LHCN-M2 (cell line): ENCODE measurements at places on chromosomes 6 and 20. TPM values are rescaled to one million over a fixed set of nuclear protein-coding genes. Genes with fewer than 3 reads are reported as not detected.

The TCF21 gene
- not detected in 2 replicates for total RNA-seq

GRCh38 chr20:17505636-17506517, 25.3 kb downstream of the BFSP1 start:
- peak; percentile 18 for DNase-seq

The TULP1 gene
- total RNA-seq: not detected in 2 replicates

DNA sequence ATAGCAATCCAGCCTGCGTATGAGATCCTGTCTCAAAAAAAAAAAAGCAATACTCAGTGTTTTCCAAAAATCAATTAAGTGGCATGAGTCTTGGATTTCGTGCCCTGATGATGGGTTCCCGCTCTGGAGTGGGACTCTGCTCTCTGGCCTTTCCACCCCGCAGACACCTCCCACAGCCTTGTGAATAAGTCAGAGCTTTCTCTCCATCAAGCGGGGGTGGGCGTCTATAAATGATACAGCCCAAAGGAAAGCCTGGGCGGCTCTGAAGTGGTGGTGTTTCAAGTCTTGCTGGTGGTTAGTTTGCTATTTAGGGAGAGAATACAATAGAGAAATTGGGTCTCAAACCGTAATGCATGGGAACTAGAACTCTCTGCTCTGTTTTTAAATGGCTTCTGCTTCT, 52.5 kb upstream of the TAGAP start:
- DNase-seq: no peak

DNA sequence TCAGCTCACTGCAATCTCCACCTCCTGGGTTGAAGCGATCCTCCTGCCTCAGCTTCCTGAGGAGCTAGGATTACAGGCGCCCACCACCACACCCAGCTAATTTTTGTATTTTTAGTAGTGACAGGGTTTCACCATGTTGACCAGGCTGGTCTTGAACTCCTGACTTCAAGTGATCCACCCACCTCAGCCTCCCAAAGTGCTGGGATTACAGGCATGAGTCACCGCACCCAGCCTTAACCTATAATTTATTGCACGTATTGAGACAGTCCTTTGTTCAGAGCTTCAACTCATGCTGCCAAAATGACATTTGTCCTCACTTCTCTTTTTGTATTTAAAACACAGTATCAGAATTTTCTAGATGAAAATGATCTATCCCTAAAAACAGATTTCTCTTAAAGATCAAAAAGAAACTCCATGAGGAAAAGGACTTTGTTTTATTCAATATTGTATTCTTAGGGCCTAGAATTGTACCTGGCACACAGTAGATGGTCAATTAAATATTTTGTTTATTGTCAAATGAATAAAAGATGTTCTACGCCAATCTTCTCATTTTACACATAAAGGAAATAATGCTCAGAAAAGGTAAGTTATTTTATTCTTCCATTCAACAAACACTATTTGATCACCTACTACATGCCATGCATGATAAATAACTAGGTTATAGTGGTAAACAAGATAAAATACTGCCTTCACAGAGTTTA, 10.8 kb downstream of the SERAC1 start:
- DNase-seq: no peak

- DNase-seq: peak; percentile 71
Observed at GRCh38 chr6:100549406-100550167, 84.9 kb upstream of the SIM1 start.

The MUCL3 gene
- not detected in 2 replicates for total RNA-seq
